Progenitor cell of endocrine pancreas (in vitro differentiated cells): ENCODE measurements at places on chromosomes 2 and 18. TPM values are rescaled to one million over a fixed set of nuclear protein-coding genes. Genes with fewer than 3 reads are reported as not detected.

GRCh38 chr2:229350117-229350805 lies 79.2 kb upstream of the PID1 start:
- no peaks in the 10 kb centered on the region for H3K36me3 ChIP-seq
- no peak for DNase-seq
- H3K4me1 ChIP-seq = no peaks in the 10 kb centered on the region
- no peak overlapping the region for H3K4me3 ChIP-seq
- H3K27me3 ChIP-seq = peaks cover 3% of the 10 kb centered on the region

GRCh38 chr2:6845312-6845711 lies 20.4 kb downstream of the CMPK2 start:
- no peak for DNase-seq
- no peaks in the 10 kb centered on the region for H3K4me1 ChIP-seq
- H3K4me3 ChIP-seq = no peak overlapping the region

- no peaks in the 10 kb centered on the region for H3K27me3 ChIP-seq
- H3K36me3 ChIP-seq = peaks cover 11% of the 10 kb centered on the region
- DNase-seq = no peak
- H3K4me1 ChIP-seq = peaks cover 16% of the 10 kb centered on the region
- H3K4me3 ChIP-seq = no peak overlapping the region
- H3K27ac ChIP-seq = peak overlapping the region; percentile 49
Measured at GRCh38 chr2:72959995-72960981, 43.0 kb downstream of the EMX1 start.

DNA sequence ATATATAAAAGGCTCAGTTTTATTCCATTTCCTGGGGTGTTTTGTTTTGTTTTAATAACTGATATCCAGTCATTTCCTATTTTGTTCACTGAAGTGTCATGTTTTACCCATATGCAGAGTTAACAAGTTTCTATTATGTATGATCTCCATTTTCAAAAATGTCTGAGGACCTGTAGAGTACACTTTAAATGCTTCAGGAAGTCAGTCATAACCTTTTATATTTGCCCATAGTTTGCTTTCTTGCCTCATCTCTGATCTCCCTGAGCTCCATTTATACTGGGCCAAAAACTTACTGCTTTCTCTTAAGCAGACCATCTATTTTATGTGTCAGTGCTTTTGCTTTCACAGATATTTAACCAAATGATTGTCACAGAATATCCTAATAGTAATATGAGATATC lies 278.7 kb downstream of the MBD5 start:
- no peak overlapping the region for H3K27ac ChIP-seq
- peaks cover 4% of the 10 kb centered on the region for H3K36me3 ChIP-seq
- DNase-seq = no peak

- no peak overlapping the region for H3K27ac ChIP-seq
- no peaks in the 10 kb centered on the region for H3K36me3 ChIP-seq
Measured at GRCh38 chr2:26148501-26148900, 24.4 kb upstream of the GAREM2 start.

The IL36B gene
- not detected in 2 replicates for total RNA-seq

The MAP2 gene
- total RNA-seq = 16.5 and 18.2 TPM in 2 replicates

The SP5 gene
- 0.60 and 1.9 TPM in 2 replicates for total RNA-seq
